Omental fat pad (tissue), 4 donors: ENCODE measurements at places on chromosomes 1 and 21. TPM values are rescaled to one million over a fixed set of nuclear protein-coding genes. Genes with fewer than 3 reads are reported as not detected.

GRCh38 chr1:228339059-228339704 lies 67.5 kb downstream of the TRIM11 start:
- no peak for DNase-seq

GRCh38 chr1:77282866-77283539 lies 1.2 kb downstream of the AK5 start:
- DNase-seq = no peak

The C8A gene
- not detected for total RNA-seq

The WNT4 gene
- 0.60 TPM for total RNA-seq

DNA sequence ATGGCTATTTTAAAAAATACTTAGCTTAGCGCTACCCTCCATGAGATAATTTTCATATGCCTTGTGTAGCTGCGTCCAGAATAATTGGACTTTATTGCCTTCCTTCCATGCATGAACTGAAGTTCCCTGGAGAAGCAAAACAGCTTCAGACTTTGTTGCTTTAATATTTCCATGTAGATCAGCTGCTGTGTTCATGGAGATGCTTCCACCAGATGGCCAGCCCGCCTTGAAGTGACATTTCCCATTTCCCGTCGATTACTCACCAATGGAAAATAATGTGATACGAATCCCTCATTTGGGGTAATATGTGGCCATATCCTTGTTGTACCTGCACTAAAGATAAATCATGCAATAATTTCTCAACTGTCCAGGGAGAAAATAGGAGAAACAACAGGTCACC lies 47.4 kb upstream of the CLDN14 start:
- DNase-seq = no peak

The OPTC gene
- total RNA-seq = not detected

GRCh38 chr1:54001591-54001990 lies 16.4 kb downstream of the LDLRAD1 start:
- no peak for DNase-seq

DNA sequence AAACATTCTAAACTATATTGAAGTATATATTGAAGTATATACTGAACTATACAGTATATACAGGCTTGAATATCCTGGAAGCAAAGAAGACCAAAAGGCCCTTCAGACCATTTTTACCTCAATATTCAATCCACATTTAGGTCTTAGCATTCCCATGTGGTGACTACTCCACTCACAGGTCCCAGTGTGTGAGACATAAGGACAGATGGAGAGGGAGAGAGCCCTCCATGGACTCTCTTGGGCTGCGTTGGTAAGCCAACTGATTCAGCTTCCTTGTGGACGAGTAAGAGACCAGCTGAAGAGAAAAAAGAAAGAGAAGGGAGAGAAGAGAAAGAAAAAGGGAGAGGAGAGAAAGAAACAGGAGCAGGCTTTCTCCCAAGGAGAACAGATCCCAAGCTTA lies 37.3 kb upstream of the ZRANB2 start:
- no peak for DNase-seq

- DNase-seq = peak; percentile 43
Observed at GRCh38 chr1:184296466-184297243, 90.2 kb upstream of the C1orf21 start.

- no peak for DNase-seq
Observed at GRCh38 chr1:229033480-229033879, 237.4 kb upstream of the RAB4A start.

- no peak for DNase-seq
Observed at GRCh38 chr1:30106125-30106524, 617.3 kb downstream of the MATN1 start.

The C1orf226 gene
- total RNA-seq = 2.5 TPM

- no peak for DNase-seq
Observed at GRCh38 chr1:234555390-234556024, 54.5 kb downstream of the IRF2BP2 start.

The NDUFS5 gene
- 417 TPM for total RNA-seq

DNA sequence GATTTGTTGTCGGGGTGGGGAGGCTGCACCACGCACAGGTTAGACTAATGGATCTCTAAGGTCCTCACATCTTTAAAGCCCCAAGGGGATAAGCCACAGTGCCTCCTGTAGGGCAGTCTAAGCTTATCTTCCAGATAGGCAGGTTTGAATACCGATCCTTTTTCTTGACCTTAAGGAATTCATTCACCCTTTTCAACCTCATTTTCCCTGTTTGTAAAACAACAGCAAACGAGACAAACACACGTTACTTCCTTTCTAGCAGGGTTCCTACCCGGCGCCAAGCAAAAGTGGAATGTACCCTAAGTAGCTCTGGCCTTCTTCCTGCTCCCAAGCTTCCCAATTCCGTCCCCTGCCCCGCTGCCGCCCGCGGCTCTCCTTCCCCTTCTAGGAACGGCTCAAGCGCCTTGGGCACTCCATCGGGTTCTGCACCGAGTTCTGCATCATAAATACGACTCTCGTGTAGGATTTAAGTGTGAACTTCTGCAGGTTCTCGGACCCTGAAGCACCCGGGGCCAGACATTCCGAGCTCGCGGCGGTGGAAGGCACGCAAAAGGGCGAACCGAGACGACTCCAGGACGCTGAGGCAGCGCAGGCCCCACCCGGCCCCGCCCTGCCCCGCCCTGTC lies 548 bp upstream of the CDC20 start:
- no peak for DNase-seq

DNA sequence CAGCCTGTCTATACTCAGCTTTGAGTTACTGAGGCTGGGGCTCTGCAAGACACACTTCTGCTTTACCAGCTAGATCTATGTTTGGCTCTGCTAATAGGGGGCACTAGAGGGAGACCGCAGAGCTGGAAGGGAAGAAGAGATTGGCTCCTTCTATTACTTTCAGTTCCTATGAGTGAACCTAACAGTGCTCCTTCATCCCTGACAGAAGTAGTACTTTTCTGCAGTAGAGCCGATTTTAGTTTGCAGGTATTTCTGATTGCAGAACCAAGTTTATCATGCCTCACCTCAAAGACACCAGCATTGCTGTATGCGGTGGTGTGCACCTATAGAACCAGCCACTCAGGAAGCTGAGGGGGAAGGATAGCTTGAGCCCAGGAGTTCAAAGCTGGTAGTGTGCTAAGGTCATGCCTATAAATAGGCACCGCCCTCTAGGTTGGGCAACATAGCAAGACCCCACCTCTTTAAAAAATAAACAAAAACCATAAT lies 5.7 kb upstream of the ZDHHC18 start:
- DNase-seq = no peak

The FMO5 gene
- total RNA-seq = 2.5 TPM

DNA sequence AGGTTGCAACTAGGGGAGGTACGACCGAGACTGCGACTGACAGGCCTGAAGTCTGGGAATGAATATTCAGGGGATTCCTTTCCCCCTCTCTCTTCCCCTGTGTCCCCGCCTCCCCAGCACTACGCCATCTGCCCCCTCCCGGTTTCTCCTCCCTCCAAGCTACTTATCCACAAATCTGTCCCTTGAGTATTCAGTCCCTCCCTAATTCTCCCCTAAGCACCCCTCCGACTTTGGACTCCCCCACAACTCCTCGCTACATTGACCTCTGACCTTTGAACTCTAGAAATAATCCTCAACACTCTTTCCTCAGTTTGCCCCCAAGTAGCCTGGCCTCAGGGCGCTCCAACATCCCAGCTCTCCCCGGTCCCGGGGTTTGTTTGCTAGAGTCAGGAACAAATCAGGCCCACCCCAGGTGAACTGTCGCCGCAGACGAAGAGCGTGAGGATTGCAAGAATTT lies 393 bp downstream of the LYSMD1 start:
- DNase-seq = no peak

DNA sequence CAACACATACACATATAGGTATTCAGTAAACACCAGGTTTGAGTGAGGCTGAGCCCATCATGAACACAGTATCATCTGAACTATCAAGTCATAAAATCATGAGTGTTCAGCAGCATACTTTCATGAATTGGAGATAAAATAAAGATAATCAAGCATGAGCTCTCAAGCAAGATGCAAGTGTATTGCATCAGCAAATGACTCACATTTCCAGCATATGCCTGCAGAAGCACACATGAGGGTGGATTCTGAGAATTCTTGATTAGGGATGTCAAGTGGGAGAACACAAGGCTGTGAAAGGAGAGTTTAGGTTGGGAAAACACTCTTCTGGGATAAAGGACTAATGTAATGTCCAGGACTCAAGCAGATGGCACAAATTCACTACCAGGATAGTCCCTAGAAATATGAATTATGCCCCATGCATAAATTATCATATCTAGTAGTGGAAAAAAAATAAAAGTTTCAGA lies 299.2 kb downstream of the SRGAP2C start:
- no peak for DNase-seq

GRCh38 chr1:151011154-151011850 lies 3.1 kb downstream of the PRUNE1 start:
- DNase-seq = no peak

DNA sequence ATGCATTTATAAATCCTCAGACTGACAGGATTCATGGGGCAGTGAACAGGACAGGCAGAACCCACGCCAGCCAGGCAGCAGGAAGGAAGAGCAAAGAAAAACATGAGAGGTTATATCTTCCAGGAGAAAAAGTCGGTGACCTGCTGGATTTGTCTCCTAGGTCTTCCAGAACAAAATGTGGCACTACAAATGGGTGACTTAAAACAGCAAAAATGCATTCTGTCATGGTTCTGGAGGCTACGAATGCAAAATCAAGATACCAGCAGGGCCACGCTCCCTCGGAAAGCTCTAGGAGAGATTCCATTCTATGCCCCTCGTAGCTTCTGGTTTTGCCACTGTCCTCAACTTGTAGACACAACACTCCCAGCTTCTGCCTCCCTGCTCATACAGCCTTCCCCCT lies 63.4 kb downstream of the PSMG1 start:
- DNase-seq = no peak

DNA sequence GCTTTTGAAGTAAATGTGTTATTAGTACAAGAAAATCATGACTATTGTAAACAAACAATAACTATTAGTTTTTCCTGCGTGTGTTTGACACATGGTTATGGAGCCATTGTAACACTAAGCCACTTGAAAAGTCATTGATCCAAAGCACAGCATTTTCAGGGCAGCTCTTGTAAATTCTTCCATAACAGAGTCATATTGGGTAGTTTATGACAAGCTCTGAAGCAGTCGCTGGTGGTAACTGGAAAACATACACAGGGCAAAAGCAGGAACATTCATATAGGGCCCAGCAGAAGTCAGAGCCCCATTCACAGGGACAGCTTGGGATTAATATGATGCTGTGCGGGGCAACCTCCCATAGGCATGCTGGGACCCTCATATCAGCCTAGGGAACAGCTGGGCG lies 483.2 kb upstream of the PTBP2 start:
- DNase-seq = no peak

The PTPN14 gene
- 35.2 TPM for total RNA-seq

The HCN3 gene
- 0.36 TPM for total RNA-seq

DNA sequence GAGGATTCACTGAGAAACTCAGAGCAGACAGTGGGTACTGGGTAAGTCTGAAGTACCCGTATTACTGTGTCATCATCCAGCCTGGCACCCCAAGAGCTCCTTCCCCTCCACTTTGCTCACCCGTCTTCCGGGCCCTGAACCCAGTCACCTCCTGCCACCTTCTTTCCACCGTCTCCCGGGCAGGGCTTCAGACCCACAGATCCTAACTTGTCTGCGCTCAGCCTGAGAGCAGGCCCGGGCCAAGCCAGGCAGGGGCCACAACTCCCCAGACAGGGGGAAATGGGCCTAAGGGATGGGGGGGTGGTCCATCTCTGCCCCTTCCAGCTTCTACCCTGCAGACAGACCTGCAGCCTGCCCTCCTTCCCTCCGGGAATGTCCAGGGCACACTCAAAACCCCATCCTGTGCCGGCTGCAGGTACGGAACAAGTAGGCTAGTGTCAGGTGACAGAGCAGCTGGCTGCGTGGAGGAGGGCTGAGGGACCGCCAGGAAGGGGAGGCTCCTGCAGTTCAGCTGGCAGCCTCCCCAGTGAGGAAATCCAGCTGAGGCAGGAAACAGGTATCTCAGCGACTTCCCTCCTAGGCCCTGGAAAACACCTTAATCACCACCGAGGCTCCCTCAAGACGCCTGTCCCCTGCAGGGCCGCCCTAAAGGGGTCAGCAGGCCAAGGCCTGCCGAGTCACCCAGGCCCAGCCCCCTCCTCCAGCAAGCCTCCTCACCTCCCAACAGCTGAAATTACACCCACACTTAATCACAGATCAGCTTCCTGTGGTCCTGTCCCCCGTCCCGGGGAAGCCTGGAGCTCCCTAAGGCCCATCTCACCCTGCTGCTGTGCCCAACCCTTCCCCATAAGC lies 3.5 kb downstream of the HSPG2 start:
- DNase-seq = no peak

The ACKR1 gene
- 170 TPM for total RNA-seq

DNA sequence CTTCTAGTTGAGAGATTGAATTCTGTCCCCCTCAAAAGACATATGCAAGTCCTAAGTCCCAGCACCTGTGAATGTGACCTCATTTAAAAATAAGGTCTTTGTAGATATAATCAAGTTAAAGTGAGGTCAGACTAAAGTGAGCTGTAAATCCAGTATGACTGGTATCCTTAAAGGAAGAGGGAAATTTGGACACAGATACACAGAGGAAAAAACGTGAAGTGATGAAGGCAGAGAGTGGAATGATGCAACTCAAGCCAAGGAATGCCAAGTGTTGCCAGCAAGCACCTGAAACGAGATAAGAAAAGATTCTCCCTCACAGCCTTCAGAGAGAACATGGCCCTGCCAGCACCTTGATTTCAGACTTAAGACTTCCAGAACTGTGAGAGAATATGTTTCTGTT lies 444.7 kb upstream of the VAMP3 start:
- no peak for DNase-seq

- DNase-seq = no peak
Observed at GRCh38 chr1:201750120-201750519, 78.8 kb upstream of the IPO9 start.

DNA sequence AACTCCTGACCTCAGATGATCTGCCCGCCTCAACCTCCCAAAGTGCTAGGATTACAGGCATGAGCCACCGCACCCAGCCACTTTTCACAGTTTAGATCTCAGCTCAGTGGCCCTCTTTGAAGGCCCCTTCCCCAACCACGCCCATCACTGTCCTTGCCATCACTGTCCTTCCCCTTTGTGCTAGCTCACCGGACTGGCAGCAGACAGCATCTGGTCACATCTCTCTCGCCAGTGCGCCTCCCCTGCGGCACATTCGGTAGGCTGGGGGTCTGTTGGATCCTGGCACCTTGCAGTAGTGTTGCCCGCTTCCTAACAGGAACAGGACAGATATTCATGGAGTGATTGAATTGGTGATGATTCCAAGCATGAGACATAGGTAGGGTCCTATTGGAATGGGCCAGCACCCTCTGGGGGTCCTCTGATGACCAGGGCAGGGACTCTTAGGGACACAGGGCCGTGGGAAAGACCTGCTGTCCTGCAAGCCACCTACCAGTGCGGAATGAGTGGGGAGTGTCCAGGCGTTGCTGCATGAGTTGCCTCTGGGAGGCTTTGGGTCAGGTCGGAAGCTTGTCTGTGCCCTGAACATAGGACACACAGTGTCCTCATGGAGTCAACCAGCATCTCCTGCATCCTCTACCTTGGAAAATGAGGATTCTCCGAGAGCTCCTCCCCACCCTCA lies 178.8 kb upstream of the VAMP3 start:
- no peak for DNase-seq

GRCh38 chr1:101905283-101905835 lies 91.4 kb downstream of the OLFM3 start:
- no peak for DNase-seq
